Fibroblast of villous mesenchyme (primary cell): ENCODE measurements at places on chromosomes 5 and 9. TPM values are rescaled to one million over a fixed set of nuclear protein-coding genes. Genes with fewer than 3 reads are reported as not detected.

DNA sequence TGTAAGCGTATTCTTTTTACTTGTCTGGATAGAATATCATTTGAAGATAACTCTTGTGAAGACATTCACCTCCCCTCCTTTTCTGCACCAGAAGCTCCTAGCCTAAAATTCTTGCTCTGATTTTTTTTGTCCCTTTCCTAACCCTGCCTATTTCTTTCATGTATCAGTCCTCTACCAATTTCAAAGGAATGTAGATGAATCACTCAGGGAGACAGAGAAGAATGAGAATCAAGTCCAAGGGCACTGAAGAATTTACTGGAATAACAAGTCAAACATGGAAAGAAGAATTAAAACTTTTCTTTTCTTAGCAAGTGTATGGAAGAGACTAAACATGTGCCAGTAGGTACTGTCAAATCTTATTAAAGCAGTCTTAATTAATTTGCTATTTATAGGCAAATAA lies 618.7 kb downstream of the DNAH5 start:
- no peak for DNase-seq

Gene SV2C
- total RNA-seq = not detected in 2 replicates

DNA sequence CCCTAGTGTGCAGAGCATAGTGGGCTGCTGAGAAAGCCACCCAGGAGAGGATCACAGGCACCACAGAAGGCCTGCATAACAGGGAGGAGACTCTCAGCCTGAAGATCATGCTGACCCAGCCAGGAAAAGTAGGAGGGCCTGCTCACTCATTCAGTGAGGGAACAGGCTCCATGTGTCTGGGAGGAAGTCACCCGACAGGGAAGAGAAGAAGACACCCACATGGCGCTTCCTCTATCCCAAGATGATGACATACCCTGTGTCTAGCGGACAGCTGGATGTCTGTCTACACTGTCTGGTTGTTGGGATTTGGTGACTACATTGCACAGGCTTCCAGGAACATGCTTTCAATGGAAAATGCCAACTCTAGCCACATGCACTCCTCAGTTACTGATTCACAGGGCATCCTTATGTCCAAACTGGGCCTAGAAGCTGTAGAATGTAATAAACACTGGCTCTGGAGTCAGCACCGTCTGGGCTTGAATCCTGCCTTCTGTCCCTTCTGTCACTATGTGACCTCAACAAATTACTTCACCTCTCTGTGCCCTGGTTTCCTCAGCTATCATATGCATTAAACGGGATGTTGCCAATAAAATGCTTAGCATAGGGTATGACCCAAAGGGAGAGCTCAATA lies 47.6 kb downstream of the KLHL3 start:
- no peak for DNase-seq

GRCh38 chr9:114935119-114935518 lies 4.7 kb upstream of the TNFSF8 start:
- peak; percentile 28 for DNase-seq

- peak; percentile 96 for DNase-seq
These were observed 82.2 kb upstream of the ICE1 start for GRCh38 chr5:5340206-5340729.

GRCh38 chr9:19940811-19941535 lies 152.1 kb upstream of the SLC24A2 start:
- DNase-seq = no peak

DNA sequence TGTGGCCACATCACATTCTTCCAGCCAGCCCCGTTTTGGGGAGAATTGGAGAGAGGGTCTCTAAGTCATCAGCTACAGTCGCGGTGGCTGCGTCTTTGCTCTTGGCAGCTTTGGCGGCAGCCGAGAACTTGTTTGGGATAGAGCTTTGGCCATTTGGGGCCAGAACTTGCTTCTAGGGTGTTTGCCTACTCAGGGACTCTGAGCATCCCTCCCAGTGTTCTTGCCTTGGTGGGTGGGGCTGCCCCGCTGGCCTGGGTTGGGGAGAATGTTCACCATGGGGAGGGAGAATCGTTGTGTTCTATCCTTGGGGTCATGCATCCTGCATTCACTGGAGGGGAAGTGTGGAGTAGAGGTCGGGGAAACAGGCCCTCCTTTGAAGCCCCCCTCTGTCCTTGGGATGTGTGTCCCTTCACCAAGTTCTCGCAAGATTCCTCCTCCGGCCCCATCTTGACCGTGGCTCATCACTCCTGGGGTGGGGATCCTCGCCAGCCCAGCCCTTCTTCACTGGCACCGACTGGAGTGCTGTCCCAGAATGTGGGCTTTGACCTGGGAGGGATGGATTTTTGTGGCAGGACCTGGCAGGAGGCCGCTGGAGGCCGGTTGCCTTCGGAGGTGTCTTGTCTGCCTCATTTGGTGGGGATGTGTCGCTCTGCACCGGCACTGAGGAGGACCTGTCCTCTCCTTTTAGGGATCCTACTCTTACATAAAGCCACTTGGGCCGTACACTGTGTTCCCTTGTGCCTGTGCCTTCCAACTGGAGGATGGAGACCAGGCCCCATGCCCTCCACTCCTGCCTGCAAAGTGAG lies 3.5 kb downstream of the PHF2 start:
- DNase-seq = no peak

Gene CDKN2B-AS1
- 5.2 and 9.5 TPM in 2 replicates for total RNA-seq

Gene SLC46A2
- not detected in 2 replicates for total RNA-seq

DNA sequence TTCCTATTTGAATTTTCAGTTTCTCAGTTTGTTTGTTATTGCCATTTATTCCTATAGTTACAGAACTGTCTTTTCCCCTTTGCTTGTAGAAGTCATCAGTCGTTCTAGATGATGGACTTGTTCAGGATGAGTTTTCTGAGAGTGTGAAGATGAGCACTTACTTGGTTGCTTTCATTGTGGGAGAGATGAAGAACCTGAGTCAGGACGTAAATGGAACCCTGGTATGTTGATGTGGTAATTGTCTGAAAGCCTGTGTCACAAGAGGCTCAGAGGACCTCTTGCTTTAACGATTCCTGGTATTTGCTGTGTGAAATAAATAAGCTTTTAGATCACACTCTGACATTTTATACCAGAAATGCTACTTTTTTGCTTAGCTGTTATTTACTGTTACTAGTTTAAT lies 50.6 kb downstream of the LNPEP start:
- no peak for DNase-seq

DNA sequence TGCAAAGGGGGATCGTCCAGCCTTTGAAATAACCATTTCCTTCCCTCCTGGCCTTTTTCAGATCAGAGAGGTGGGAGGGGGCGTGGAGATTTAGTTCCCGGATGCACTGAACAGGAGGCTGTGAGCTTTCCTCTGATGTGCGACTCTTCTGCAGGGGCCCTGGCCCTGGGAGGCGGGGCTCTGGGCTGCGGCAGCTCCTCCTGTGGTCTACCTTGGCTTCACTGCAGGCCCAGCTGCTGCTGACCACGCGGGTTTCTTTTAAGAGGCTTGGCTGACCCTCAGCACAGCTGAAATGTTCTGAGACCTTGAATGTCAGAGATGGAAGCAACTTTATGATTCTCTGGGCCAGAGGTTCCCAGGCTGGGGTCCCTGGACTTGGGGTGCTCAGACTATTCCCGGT lies 27.0 kb upstream of the COL15A1 start:
- DNase-seq = peak; percentile 90

DNA sequence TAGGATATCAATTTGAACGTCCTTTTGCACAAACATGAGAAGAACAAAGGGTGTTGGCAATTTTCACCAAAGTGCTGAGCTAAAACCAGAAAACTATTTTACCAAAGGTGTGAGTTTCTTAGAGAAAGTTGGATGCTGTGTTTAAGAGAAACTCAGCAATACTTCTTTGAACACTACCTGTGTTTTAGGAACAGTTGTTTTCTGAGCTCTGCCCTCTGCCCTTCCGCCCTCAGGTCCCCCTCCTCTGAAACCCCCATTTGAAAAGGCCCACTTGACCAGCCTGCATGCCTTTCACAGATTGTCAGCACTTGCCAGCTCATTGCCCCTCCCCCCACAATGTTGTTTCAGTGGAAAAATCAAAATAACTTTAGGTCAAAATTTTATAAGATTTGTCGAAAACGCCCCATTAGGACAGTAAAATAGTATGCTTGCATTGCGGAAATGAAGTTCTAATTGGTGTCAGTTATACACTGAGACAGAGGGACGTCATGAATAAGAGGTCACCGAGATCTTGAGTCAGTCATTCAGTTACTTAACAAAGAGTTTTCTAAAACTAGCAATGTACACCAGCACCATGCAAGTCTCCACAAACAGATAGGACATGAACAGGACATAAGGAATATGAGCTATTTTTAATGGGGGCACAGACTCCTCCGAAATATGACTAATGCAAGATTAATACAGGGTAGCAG lies 61.9 kb upstream of the IL7R start:
- DNase-seq = no peak
